ENCODE measurements at places on chromosomes 2 and 18.

DNA sequence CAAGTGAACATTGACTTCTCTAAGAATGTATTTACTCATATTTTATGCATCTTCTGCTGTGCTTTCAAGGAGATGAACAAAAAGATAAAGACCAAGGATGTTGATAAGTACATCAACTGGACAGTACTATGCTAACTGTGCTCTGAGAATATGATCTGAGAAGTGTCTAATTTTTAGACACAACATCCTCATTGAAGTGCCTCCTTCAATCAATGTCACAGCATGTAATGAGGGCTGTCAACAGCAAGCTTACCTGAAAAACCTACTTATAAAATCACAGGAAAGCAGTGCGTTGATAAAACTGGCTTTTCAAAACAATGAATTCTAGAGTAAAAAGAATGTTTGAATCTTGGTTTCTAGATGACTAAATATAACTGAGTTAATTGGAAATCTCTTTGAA is 452.9 kb upstream of the DSEL start:
- DNase-seq: no peak

GRCh38 chr2:29518010-29518409 is 402.8 kb downstream of the CLIP4 start:
- no peak for DNase-seq

DNA sequence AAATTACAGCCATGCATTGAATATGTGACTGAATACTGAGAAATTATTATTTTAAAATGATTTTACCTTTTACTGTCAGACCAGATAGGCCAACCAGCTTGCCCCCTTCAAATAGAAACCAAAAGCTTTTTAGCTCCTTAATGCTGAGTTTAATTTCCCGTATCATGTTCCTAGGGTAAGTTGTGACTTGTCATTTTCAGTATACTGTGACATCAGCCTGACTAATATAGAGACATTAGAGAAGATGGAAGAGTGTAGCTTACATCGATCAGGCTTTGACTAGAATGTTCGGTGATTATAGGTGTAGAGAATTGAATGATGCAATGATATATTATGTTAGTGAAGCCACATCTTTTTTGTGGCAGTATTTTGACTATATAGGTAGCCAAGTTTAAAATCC is 50.6 kb upstream of the ZEB2 start:
- no peak for DNase-seq

GRCh38 chr2:212791569-212791968 is 253.0 kb upstream of the ERBB4 start:
- no peak for DNase-seq

DNA sequence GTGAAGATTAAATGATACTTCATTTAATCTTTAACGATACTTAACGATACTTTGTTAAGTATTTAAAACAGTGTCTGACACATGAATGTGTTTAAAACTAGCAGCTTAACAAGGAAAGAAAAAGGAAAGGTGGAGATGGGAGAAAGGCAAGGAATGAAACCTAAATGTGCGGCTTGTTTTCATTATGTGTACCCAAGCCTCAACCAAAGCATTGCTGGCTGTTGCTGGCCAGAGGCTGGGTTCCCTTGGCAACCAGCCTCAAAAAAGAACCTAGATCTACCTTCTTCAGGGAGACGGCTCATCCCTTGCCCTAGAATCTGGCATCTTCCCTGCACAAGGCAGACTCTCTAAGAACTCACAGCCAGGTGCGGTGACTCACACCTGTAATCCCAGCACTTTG is 13.8 kb upstream of the PCBP1 start:
- no peak for DNase-seq

- no peak for DNase-seq
These were observed 148.8 kb downstream of the EPHA4 start for GRCh38 chr2:221423210-221423804.

GRCh38 chr2:64225491-64225890 is 81.3 kb upstream of the PELI1 start:
- no peak for DNase-seq

DNA sequence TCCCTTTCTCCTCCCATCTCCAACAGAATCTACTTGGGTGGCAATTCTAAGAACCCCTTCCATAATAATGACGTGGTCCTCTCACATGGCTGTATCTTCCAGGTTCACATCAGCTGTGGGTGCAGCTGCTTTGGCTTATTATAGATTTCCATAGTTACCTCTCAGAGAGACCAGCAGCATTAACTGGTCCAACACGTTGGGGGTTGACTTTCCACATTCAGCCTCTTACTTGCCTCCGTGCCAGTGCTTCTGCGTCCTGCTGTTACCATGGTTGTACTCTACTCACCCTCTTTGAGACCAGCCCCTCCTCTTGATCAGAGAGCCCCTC is 570.7 kb downstream of the PLCL1 start:
- DNase-seq: no peak

DNA sequence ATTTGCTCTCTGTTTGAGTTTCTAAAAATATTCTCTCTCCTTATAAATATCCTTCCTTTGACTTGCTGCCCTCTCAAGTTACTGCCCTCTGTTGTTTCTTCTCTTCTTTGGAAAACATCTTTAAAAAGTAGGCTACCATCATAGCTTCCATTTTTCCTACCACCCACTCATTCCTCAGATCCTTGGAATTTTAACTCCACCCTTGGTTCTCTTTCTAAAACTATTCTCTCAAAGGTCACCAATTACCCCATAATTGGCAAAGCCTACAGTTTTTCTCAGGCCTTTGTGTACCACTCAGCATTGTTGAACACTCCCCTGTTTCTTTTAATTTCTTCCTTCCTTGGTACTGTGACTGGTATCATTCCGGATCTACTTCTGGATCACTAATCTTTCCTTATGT is 43.0 kb upstream of the ITGAV start:
- DNase-seq: no peak

DNA sequence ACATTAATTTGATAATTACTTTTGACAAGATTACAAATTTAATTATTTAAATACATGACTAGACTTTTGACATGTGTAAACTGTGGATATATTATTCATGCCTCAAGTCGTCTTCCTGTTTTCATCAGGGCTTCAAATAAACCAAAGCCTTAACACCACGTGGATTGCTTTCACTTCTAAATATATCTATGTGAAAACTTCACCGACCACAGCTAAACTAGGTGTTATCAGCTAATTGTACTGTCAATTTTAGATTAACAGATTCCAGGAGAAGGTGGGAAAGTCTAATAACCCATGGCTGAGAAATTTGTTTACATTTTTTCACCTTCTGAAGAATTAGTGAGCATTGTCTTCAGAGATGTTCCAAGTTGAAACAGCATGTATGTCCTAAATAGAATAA is 494.7 kb upstream of the FAM98A start:
- no peak for DNase-seq

DNA sequence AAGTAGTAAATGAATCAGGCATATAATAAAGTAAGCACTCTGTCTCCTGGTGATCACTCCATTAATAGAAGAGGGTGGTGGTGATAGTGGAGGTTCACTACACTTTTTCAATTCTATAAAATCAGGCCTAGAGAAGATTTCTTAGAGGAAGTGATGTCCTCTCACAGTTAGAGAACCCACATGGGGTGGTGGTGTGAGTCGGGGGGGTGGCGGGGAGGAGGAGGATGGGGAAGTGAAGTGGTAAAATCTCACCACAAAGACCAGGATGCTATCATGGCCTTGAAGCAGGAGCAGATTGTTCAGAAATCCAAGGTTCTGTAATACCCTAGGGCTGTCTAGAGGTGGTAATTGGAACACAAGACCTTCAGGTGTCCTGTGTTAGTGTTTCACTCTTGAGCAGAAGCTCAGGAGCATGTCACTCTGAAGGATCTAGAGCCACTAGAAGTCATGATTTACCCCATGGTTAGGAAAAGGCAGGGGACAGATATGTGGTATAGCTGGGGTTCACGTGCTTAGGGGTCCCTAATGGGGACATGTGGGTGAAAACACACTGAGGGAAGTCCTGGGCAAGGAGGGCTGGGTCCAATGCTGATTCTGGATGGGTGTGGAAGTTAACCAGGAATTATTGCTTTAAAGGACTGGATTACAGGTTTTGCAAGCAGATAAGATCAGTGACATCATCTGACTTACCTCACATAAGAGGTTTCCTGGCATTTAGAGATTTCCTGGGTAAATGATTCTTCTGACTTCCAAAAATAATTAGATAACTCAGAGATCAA is 31.0 kb downstream of the RNF125 start:
- DNase-seq: no peak

Measured in stimulated activated CD4-positive, alpha-beta T cell treated with anti-CD3 and anti-CD28 coated beads, Interleukin-15, amount 100 ng/mL, for 1 hour (primary cell).